ENCODE measurements at places on chromosomes 2 and 18.

GRCh38 chr2:168343586-168343985 lies 96.2 kb upstream of the STK39 start:
- DNase-seq: peak; percentile 32

DNA sequence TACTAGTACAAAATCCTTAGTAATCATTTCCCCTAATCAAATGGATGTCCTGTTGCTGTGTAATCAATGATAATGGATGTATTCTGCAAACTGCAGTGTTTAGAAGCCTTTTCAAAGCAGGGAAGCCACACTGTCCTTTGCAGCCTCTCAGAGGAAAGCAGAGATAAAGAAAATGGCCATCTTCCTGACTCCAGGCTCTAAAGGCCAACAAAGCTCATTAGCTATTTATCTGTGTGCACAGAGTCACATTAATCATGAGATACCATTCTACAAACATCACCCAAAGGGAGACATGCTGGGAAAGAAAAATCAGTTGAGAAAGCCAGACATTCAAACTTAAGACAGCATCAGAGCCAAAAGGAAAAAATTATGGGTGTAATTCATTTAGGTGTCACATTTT lies 165.0 kb downstream of the RAD51AP2 start:
- DNase-seq: no peak

GRCh38 chr2:42974721-42975717 lies 182.6 kb upstream of the HAAO start:
- peak; percentile 73 for DNase-seq

- no peak for DNase-seq
Measured at GRCh38 chr2:240400371-240401161, 34.9 kb upstream of the GPC1 start.

DNA sequence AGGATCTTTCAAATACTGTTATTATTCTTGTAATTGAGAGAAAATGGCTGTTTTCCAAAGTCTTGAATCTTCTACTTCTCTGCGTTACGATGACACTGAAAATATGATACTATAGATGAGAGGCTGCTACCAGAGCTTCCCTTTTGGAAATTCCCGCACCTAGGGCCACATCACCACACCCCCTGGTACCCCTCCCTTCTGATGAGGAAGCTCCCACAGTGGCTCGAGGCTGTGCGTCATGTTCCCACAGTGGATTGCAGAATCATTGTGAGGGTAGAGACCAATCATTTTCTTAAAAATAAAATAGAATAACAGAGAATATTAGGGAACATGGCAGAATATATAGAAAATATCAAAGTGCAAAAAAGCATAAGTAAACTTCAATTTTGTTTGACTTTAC lies 268.9 kb upstream of the SMIM21 start:
- no peak for DNase-seq

GRCh38 chr2:17864676-17865075 lies 13.8 kb upstream of the KCNS3 start:
- DNase-seq: no peak

- DNase-seq: peak; percentile 45
Measured at GRCh38 chr2:38268691-38269327, 108.3 kb downstream of the ATL2 start.

- no peak for DNase-seq
Measured at GRCh38 chr2:25537526-25537925, 135.9 kb downstream of the DTNB start.

DNA sequence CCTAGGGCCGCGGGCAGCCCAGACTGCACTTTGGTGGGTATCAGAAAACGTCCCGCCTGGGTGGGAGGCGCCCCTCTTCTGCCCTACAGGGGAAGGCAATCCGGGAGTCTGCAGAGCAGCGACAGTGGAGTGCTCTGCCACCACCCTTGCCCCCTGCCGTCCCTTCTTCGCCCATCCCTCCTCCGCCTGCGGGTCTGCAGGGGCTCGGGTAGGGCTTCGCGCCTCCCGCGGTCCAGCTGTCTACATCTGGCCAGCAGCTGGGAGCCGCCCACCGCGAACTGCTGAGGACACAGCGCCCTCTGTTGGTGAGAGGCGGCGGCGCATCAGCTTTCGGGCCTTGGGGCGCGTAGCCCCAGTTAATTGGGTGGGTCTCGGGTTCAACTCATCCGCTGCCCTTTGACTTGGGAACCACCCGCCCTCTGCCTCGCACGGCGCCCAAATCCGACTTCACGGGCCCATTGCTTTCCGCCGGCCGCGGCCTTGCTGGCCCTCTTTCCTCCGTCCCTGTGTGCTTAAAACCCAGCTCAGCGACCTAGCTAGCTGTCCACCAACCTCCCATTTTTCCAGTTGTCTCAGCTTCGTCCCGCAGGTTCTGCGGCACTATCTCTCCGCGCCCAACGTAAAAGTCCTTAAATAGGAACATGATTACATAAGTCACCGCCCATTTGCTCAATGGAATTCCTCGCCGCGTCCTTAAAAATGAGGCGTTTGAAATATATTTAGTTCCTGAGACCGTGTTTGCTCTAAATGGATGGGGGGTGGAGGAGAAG lies 17.6 kb downstream of the WNT10A start:
- peak; percentile 29 for DNase-seq

- no peak for DNase-seq
Measured at GRCh38 chr2:72955228-72956049, 38.1 kb downstream of the EMX1 start.

GRCh38 chr2:34012715-34013302 lies 413.7 kb upstream of the FAM98A start:
- DNase-seq: peak; percentile 21

- DNase-seq: peak; percentile 15
Measured at GRCh38 chr2:226267516-226268289, 531.9 kb downstream of the IRS1 start.

- DNase-seq: peak; percentile 42
Measured at GRCh38 chr18:42545825-42546224, 569.7 kb downstream of the RIT2 start.

GRCh38 chr2:221103930-221104329 lies 468.2 kb downstream of the EPHA4 start:
- DNase-seq: no peak

DNA sequence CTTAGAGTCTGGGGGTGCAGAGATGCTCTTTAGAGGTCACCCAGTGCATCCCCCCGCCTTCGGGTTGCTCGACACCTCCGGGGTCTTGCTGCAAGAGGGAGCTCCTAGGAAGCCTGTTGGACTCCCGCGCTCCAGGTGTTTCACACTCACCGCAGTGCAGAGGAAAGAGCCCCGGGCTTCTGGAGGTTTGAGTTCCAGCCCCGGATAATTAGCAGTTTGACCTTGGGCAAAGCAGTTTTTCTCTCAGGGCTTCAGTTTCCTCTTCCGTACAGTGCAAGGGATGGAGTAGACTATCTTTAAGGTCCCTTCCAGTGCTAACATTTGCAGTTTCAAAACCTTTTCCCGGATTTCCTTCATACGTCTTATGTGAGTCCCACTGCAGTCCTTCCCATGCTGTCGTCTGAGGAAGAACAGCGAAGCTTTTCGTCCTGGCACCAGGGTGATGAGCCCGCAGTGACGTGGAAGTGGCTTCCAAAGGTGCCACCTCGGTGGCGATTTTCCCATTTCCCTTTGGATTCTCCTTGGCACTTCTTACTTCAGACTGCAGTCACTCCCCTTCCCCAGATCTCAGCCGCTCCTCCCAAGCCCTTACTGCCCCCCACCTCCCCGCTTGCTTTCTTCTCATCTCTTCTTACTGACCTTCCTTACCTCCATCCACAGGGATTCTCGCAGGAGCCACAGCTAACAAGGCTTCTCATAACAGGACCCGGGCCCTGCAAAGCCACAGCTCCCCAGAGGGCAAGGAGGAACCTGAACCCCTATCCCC lies 585 bp downstream of the PNKD start:
- DNase-seq: no peak

GRCh38 chr18:46013484-46014189 lies 46.5 kb upstream of the EPG5 start:
- DNase-seq: no peak

- no peak for DNase-seq
Measured at GRCh38 chr2:104443145-104443544, 410.8 kb upstream of the POU3F3 start.

DNA sequence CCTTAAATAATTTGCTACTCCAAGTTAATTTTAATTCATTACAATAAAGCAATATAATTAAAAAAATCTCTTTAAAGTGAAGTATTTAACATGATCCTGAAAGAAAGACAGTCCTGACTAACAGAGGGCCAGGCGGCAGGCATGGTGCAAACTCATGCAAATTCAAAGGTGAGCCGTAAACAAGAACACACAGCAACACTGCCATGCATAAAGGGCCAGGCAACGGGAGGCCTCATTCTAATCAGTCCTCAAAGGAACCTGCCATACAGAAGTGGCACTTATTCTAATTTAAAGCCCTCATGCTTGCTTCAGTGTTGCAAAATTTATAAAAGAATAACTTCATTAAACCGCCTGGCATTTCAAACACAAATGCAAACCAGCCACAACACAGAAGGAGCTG lies 277.0 kb downstream of the ZNF521 start:
- DNase-seq: no peak

DNA sequence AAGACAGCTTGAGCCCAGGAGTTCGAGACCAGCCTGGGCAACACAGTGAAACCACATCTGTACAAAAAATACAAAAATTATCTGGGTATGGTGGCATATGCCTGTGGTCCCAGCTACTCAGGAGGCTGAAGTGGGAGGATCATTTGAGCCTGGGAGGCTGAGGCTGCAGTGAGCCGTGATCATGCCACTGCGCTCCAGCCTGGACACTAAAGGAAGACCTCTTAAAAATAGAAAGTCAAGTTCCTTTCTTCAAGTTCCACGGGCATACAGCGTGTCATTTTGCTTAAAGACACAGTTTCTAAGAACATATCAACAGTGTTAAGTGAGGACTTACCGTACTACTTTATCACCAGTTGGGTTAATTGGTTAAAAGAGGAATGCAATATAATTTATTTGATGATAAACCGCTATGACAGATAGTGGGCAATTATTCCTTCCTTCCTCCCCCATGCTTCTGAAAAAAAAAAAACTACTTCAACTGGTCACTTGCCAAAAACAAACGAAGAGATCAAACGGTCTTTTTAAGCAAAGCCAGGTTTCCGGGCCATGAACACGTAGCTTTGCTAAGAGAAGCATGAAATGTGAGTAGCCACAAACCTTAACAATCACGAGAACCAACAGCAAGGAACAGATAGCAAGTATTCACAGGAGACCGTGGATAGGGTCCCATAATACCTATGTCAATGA lies 21.4 kb downstream of the AP1S3 start:
- DNase-seq: peak; percentile 30

- DNase-seq: no peak
Measured at GRCh38 chr2:144310889-144311608, 208.9 kb downstream of the ZEB2 start.

DNA sequence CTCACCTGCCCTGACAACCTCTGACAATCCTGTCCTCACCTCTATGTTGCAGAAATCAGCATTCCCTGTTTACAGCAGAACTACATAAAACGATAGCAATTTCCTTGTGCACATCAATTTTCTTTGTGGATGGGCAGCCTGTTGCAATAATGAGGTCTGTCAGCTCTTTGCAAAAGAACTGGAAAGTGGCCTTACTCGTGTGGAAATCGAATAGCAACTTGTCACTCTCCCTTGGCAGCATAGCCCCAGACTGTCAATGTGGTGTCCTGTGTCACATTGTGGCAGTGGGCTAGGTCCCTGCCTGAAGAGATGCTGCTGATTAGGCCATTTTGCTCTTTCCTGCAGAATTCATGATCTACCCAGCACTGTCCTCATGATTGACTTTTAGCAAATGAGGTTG lies 531.9 kb downstream of the CCDC85A start:
- no peak for DNase-seq

DNA sequence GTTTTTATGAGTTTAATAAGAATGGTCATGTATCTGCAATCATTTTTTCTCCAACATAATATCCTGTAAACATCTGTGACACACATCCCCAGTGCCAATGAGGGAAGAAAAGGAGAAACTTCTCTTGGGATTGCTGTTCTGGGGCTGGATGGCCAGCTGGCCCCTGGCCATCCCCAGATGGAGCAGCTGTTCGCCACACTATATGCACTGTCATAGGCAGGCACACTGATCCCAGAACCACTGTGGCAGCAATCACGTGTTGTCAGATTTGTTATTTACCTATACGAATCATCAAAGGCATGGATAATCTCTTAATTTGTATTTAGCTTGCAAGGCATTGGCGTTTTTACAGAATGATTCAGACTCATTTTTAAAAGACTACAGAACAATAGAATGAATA lies 167.6 kb upstream of the ACAA2 start:
- no peak for DNase-seq

GRCh38 chr2:56217106-56217505 lies 33.3 kb downstream of the CCDC85A start:
- no peak for DNase-seq

GRCh38 chr2:78779761-78780160 lies 245.7 kb upstream of the REG3G start:
- no peak for DNase-seq

DNA sequence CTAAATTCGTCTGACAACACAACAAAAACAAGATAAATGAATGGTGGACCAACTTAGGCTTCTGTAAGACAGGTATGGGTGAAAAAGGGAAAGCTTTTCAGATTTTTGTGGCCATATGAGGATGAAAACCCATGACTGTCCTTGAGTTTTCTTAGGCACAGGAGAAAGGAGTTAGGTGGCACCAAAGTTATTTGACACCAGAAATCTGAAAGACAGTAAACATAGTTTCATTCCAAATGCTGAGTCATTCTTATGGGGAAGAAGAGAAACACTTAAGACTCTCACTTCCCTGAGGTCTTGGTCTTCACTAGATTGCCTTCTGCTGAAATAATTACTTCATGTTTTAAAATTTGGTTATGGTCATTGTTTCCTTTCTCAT lies 5.2 kb upstream of the GPD2 start:
- peak; percentile 73 for DNase-seq

- no peak for DNase-seq
Measured at GRCh38 chr18:31490833-31491232, 7.1 kb upstream of the DSG2 start.

DNA sequence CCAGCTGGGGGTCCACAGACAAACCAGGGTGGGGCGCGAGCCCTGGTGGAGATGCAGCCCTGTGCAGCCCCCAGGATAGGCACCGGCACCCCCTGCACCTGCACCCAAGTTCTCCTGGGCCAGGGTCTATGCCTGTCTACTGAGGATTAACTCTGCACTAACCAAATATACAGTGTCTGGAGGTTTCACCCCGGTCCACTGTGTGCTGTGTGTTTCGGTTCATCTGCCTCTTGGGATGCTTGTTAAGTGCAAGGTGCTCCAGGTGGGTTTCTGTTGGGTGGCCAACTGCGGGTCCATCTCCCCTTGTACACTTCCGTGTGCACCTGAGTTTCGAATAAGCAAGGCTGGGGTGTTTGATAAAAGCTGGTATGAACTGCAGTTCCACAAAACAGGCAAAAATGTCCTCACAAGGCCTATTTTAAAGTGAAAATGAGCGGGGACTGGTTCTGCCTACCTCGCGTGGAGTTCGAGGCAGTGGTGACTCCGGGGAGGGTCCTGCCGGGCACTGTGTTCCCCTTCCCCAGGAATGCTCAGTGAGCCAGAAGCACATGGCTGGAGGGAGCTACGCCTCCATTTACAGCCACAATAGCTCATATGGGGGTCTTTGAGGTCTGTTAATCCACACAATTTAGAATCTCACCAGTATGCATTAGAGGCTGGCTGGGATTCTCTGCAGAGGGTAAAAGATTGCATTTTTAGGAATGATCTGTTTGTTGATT lies 70.7 kb downstream of the EDAR start:
- no peak for DNase-seq

GRCh38 chr2:159484532-159484931 lies 131.8 kb downstream of the BAZ2B start:
- DNase-seq: no peak

Data from fibroblast of skin of right quadriceps (primary cell).